ENCODE measurements at places on chromosomes 5 and 9.

GRCh38 chr9:14095277-14095676 lies 218.7 kb downstream of the NFIB start:
- DNase-seq: no peak

- DNase-seq: no peak
These were observed 28.6 kb upstream of the NSMF start for GRCh38 chr9:137487454-137488326.

DNA sequence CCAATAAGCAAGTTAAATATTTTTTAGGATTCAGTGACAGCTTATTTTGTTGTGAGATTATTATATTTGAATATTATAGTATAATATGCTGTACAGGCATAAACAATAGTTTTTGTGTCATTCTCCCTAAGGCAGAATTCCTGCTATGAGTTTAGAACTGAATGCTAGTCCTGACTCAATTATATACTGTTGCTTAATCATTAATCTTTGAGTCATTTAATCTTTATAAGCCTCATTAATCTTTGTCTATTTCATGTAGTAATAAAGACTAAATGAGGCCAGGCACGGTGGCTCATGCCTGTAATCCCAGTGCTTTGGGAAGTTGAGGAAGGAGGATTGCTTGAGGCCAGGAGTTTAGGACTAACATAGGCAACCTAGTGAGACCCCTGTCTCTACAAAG lies 3.6 kb upstream of the DCP2 start:
- DNase-seq: peak; percentile 69

DNA sequence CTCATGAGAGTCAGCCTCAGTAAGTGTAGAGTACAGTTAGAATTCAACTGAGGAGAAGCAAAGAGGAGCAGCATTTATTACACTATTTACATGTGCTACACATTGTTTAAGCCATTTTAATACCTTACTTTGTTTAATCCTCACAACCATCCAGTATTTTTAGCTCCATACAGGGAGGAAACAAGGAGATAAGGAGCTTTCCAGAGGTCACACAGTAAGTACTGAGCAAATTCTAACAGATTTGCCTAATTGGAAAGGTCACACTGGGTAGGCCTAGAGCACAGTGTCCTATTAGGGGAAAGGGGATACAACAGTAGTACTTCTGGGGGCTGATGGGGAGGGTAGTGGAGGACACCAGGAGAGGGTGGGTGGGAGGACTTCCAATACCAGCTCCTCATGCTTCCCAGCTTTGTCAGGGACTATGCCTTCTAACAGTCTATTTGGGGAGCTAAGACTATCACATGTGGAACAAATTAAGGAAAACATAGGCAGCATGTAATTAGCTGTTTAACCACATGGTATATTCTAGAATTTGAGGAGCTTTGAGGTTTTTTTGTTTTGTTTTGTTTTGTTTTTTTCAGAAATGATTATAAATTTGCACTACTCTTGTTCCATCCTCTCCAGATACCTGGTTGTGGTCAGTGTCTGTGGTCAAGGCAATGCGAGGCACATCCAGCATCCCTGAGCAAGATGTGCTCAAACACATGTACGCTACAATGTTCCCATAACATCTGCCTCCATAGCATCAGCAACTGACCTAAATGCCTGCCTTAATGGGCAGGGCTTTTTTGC lies 96.0 kb upstream of the SLC12A2 start:
- no peak for DNase-seq

Measured in kidney tubule cell (primary cell).